ENCODE measurements at places on chromosomes 4 and X. TPM values are rescaled to one million over a fixed set of nuclear protein-coding genes. Genes with fewer than 3 reads are reported as not detected.

CTPS2 gene
- 16.1 TPM for total RNA-seq

TNIP3 gene
- total RNA-seq: 0.28 TPM

ZCCHC18 gene
- 0.36 TPM for total RNA-seq

NKX1-1 gene
- total RNA-seq: not detected

CFAP97 gene
- total RNA-seq: 16.0 TPM

NAA15 gene
- total RNA-seq: 43.4 TPM

GPR50 gene
- not detected for total RNA-seq

ACE2 gene
- total RNA-seq: not detected

ATP7A gene
- 22.4 TPM for total RNA-seq

FGF2 gene
- 54.4 TPM for total RNA-seq

USP26 gene
- total RNA-seq: not detected

LRP2BP gene
- total RNA-seq: 0.56 TPM

STPG2 gene
- not detected for total RNA-seq

CXCL10 gene
- 0.28 TPM for total RNA-seq

SPANXN4 gene
- not detected for total RNA-seq

ABRAXAS1 gene
- total RNA-seq: 12.2 TPM

SLC6A14 gene
- total RNA-seq: not detected

ING2 gene
- total RNA-seq: 9.7 TPM

SLC34A2 gene
- not detected for total RNA-seq

DCAF8L1 gene
- total RNA-seq: not detected

FAM9B gene
- not detected for total RNA-seq

HEPH gene
- total RNA-seq: 23.5 TPM

TMEM271 gene
- total RNA-seq: not detected

RLIM gene
- 77.4 TPM for total RNA-seq

CFP gene
- total RNA-seq: under 0.01 TPM

ANAPC4 gene
- total RNA-seq: 23.3 TPM

MAGEA12 gene
- total RNA-seq: not detected

COL4A5 gene
- total RNA-seq: 15.0 TPM

CHRDL1 gene
- total RNA-seq: 0.36 TPM

ERCC6L gene
- 5.4 TPM for total RNA-seq

EFHC2 gene
- total RNA-seq: 0.28 TPM

UGT2B15 gene
- total RNA-seq: not detected

MAOB gene
- total RNA-seq: 0.36 TPM

PGAM4 gene
- total RNA-seq: not detected

APLN gene
- total RNA-seq: under 0.01 TPM

SERPINA7 gene
- not detected for total RNA-seq

EVC gene
- total RNA-seq: 16.8 TPM

HADH gene
- 6.7 TPM for total RNA-seq

IL2 gene
- total RNA-seq: not detected

TAF7L gene
- total RNA-seq: 0.28 TPM

MAGEE2 gene
- not detected for total RNA-seq

POLN gene
- 0.72 TPM for total RNA-seq

MAGEC2 gene
- not detected for total RNA-seq

H2BW2 gene
- total RNA-seq: not detected

MAGEA1 gene
- total RNA-seq: not detected

USP53 gene
- total RNA-seq: 34.7 TPM

NDNF gene
- under 0.01 TPM for total RNA-seq

TMEM31 gene
- not detected for total RNA-seq

TMEM144 gene
- total RNA-seq: 2.2 TPM

MAGEB2 gene
- total RNA-seq: not detected

NPY2R gene
- not detected for total RNA-seq

IL13RA1 gene
- total RNA-seq: 35.6 TPM

AMBN gene
- total RNA-seq: not detected

RADX gene
- 2.2 TPM for total RNA-seq

OPN1MW3 gene
- total RNA-seq: not detected

SMARCAD1 gene
- 45.3 TPM for total RNA-seq

SUPT20HL2 gene
- total RNA-seq: not detected

RGN gene
- 0.18 TPM for total RNA-seq

UCP1 gene
- not detected for total RNA-seq

Data from IMR-90 (cell line).